Effector CD4-positive, alpha-beta T cell (primary cell): ENCODE measurements at places on chromosomes 4 and X.

GRCh38 chr4:128328106-128328505 lies 40.5 kb upstream of the PGRMC2 start:
- DNase-seq = no peak

- DNase-seq = peak; percentile 57
These were observed at the start of gene TLR6 for GRCh38 chr4:38856524-38857337. Gene TLR6, minus strand, starts transcription at chr4:38856817. Its CDS starts 27,344 bp downstream, at chr4:38829473.

- DNase-seq = no peak
These were observed 68.7 kb downstream of the SUPT20HL2 start for GRCh38 chrX:24245202-24245601.

DNA sequence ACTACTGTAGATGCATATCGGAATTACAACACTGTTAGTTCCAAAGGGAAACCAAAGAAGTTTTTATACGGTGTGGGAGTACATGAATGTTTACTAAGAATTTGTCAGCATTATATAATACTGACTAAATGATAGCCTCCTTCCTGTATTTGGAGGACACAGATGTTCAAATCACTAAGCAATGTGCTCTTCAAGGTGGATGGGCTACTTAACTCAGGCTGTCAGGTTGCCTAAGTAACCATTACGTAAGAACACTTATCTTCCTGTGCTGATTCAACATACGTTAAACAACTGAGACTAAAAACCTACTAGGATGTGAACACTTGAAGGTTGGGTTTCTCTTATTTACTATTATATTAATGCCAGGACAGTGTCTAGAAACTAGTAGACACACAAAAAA lies 81.9 kb upstream of the HPGD start:
- no peak for DNase-seq

DNA sequence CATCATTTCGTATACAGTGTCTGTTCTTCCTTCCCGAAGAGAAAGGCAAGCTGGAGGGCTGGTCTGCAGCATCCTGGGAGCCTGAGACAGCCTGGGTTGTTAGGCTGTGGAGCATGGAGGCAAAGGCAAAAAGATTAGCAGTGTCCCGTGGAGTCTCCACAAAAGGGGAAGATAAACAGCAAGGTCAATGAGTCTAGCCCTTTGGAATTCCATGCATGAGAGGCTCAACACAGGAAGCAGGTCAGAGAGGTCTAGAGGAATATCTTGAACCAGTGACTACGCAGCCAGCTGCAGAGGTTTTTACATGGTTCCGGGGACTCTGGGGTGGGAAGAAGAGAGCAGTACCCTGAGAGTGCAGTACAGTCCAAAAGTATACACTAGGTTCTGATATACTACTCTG lies 12.2 kb upstream of the MCF2 start:
- no peak for DNase-seq

DNA sequence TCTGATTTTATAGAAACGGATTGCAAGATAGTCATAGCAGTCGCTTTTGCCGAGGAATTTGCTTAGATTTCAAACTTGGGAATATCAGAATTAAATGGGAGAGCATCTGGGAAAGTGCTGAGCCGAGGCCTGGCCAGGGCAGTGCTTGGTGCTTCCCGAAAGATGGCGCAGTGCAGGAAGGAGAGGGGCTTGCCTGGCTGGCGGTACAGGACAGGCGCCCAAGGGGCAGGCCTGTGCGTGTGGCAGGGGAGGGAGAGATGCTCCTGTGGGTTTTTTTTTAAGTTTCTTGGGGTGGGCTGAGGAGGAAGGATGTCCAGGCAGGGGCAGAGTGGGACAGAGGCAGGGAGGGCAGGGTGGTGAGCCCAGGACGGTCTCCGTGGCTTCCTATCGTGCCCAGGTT lies 241.1 kb downstream of the AFAP1 start:
- no peak for DNase-seq

- DNase-seq = no peak
These were observed 63.6 kb downstream of the TRIM2 start for GRCh38 chr4:153267890-153268289.

- DNase-seq = no peak
These were observed 8.7 kb downstream of the EGF start for GRCh38 chr4:109921384-109921808.

GRCh38 chr4:42478946-42479345 lies 81.7 kb downstream of the SHISA3 start:
- DNase-seq = no peak

DNA sequence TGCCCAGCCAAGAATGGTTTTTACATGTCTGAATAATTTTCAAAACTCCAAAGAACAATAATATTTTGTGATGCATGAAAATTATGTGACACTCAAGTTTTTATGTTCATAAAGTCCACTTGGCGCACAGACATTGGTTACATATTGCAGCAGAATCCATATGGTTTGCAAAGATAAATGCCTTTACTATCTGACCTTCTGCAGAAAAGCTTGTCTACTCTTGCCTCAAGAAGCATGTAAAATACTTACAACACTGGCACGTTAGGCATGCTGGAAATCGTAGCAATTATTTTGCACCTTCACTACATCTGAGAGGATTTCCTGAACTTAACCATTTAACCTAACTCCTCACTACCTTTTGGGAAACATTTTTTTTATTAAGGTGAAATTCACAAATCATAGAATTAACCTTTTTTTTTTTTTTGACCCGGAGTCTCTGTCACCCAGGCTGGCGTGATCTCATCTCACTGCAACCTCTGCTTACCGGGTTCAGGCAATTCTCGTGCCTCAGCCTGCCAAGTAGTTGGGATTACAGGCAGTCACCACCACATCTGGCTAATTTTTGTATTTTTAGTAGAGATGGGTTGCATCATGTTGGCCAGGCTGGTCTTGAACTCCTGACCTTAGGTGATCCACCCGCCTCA lies 3.5 kb upstream of the XG start:
- DNase-seq = no peak

- no peak for DNase-seq
These were observed 10.4 kb upstream of the HSPA4L start for GRCh38 chr4:127771535-127772275.

- no peak for DNase-seq
These were observed 5.7 kb upstream of the NHS start for GRCh38 chrX:17369309-17369708.

GRCh38 chr4:150600812-150601445 lies 19.0 kb downstream of the MAB21L2 start:
- no peak for DNase-seq

GRCh38 chrX:120302434-120302833 lies 8.8 kb downstream of the TMEM255A start:
- no peak for DNase-seq

DNA sequence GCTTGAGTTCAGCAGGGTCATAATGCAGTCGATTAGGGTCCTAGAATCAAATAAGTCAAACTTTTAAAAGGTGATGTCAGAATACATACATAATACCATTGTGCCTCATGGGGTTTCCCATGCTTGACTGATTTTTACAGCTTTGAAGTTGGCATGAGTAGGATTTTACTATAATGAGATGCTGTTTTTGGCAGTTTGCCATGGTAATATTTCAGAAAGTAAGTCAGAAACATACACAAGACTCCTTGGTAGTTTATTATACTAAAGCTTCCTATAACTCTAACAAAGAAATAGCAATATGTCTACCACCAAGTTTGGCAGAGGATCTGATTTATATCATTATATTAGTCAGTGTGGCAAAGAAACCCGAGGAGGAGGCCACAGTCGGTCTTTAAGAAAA lies 45.2 kb downstream of the PHKA2 start:
- DNase-seq = no peak

DNA sequence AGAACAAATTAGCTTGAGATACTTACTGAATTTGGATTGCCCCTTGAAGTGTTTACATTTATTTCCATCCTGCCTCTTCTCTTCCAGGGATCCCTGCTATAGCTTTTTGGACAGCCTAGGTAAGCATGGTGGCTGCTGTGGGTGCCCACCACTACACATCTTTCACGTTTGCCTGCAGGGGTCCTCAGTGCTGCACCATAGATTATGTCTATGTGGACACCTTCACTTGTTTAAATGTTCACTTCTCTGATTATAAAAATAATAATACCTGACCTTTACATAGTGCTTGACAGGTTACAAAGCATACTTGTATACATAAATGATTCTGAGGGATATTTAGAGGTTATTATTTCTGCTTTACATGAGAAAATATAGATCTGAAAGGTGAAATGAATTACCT lies 67.9 kb upstream of the SLC4A4 start:
- DNase-seq = no peak

GRCh38 chr4:122285285-122285684 lies 93.5 kb upstream of the ADAD1 start:
- no peak for DNase-seq

- no peak for DNase-seq
These were observed 25.4 kb downstream of the GPC3 start for GRCh38 chrX:133959972-133960371.

DNA sequence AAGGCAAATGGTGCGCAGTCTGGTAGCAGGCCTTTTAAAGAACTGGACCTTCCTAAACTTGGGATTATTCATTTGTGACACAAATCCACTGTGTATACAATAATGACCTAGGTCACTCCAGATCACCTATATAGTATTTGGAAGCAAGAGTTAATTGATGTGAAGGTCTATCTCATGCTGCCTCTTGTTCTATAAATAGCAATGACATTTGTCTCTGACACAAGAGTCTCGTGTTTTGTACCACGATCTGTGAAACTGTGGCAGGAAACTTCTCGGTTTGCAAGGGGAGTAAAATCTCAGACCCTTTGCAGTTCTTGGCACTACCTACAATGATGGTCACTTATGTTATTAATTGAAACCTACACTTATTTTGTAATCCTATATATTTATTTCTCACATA lies 1408.4 kb downstream of the PCDH7 start:
- DNase-seq = no peak

DNA sequence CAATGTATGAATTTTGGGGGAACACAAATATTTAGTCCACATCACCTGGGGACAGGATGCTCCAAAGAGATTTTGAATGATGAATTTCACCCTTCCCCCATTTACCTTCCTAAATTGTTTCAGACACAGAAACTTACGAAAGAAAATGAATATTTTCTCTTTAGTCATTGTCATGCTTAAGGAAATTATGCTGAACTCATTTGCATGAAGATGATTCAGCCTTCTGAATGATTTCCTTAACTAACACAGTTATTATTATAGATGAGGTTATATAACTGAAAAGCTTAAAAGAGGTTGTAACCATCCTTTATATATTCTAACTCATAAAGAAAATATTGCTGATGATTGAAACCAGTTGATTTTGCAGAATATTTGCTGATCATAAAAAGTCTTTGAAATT lies 61.1 kb downstream of the KCNIP4 start:
- no peak for DNase-seq

DNA sequence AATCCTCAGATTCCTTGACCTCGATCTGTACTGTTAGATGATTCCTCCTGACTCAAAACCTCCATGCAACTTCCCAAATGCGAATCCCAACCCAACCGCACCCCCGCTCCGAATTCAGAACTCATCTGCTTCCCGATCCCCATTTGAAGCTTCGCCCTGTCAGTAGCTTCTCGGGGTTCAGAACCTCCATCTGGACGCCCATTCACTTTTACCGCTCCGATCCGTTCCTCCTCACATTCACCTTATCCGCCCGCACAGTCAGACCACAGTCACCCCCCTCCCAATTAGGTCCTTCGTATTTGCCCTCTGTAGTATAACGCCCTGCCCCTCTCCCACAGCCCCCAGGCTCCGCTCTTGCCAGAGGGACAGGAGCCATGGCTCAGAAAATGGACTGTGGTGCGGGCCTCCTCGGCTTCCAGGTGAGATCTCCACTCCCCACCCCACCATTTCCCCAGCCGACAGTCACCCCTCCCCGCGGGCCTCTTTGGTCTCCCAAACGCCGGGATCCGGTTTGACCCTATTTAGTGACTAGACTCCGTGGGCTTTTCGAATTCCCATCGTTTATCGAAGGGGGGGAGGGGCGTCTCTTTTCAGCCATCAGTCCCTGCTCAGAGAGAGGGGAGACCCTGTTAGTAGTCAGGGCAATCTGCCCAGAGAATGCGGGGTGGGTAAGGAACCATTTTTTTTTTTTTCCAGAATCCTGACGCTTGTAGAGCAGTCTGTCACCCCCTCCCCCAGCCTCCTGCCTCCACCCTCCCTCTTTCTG lies 691 bp downstream of the MAGED1 start:
- no peak for DNase-seq

- DNase-seq = peak; percentile 9
These were observed 56.4 kb upstream of the XIAP start for GRCh38 chrX:123803331-123803983.

DNA sequence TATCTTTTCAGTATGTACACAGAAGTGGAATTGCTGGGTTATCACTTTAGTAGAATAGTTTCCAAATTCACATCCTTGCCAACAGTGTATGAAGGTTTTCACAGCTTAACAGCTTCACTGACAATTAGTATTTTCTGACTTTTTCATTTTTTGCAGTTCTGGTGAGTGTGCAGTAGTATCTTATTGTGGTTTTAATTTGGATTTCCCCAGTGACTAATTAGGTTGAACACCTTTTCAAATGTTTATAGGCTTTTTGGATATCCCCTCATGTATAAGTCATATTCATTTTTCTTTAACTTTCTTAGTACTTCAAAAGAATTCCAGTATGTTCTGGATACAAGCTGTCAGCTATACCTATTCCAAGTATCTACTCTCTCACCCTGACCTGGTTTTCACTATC lies 37.1 kb downstream of the BRCC3 start:
- DNase-seq = no peak

DNA sequence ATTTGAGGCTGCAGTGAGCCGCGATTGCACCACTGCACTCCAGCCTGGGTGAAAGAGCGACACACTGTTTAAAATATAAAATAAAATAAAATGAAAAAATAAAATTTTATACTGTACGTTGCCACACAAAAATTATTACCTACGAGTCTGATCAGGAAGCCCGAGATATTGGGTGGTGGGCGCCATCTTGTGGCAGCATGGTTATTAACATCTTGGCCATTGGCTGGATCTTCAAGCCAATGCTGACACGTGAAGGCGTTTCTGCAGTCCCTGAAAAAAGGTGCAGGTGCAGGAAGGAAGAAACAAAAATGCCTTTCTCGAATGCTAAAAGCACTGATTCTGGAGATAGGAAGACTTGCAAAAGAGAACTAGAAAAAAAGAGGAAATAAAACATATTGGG lies 4.9 kb upstream of the TLR8 start:
- DNase-seq = peak; percentile 62

DNA sequence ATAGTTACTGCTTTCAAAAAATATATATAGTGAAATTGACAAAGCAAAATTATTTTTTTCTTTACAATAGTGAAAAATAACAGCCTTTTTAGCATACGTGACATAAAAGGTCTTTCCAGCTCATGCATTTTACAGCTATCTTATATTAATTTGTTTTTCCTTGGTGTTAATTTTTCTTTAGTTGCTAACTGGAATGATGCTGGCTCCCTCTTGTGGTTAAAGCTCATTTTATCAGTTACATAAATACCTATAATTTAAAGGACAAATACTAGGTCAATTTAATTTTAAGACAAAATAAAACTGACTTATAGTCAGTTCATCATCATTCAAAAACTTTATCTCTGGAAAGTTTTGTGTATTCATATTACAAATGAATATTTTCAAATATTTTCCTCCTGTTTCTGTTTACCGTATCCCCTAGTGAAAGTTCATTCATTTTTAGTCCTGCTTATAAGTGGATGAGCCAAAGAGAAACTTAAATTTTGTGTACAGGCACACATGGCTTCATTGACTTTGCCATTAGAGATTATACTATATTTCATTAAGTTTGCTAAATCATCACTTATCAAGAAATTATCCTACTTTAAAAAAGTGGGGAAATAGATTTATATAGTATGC lies 9.9 kb upstream of the ANAPC4 start:
- no peak for DNase-seq
